HFFc6 (cell line): ENCODE measurements at places on chromosomes 16 and 17. TPM values are rescaled to one million over a fixed set of nuclear protein-coding genes. Genes with fewer than 3 reads are reported as not detected.

Gene OMG
- total RNA-seq = not detected in 3 replicates

Gene SDR42E2
- not detected in 3 replicates for total RNA-seq

Gene FBXL16
- total RNA-seq = 0.05 TPM in 1 of 3 replicates, not detected in the others

Gene KRTAP4-6
- not detected in 3 replicates for total RNA-seq

DNA sequence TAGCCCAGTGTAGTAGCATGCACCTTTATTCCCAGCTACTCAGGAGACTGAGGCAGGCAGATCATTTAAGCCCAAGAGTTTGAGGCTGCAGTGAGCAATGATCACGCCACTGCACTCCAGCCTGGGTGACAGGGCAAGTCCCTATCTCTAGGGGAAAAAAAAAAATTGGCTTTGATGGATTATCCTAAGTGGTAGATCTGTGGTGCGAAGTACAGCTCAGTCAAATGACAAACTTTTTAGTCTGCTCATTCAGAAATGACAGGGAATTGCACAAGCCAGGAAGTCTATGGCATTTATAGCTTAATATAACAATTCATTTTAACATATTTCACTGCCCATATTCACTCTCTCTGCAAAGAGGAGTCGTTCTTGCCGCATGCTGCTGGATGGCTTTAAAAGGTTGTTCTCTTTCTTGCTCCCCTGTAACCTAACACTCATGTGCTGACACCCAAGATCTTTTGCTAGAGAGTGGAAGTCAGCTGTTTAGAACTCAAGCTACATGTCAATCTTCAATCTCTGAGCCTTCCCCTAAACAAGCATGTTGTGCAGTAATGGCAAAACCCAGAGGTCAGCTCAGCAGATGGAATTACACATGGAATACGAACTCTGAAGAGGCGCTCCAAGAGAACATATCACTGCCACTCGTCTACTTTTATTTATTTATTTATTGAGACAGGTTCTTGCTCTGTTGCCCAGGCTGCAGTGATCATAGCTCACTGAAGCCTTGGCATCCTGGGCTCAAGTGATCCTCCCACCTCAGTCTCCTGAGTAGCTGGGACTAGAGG lies 32.8 kb downstream of the RNF157 start:
- no peak for DNase-seq

DNA sequence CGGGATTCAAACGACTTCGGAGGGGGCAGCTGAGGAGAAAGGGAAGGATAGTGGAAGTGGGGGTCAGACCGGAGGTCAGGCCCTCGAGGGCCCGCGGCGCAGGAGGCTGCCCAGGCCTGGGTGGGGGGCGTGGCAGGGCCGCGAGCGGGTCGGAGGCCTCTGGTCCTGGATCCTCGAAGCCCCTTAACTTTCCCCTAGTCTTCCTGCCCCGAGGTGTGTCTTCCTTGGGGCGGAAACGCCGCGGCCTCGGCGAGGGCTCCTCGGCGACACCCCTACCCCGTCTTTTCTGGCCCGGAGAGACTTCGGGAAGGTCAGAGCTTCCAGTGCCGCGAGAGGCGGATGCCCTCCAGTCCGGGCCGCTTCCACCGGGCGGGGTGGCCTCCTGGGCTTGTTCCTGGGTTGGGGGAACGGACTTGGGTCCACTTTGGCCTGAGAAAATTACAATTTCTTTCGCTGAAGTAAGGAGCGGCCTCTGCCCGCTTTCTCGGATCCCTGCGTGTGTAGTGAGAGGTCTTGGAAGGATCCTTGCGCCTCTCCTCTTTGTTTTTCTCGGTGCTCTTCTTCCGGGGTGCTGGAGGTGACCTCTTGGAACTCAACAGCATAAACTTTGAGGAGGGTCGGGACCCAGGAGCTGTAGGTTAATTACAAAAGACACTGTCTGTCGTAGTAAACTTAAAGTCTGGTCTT lies 491 bp downstream of the IST1 start:
- peak; percentile 26 for DNase-seq

GRCh38 chr17:81409190-81409935 lies 14.1 kb downstream of the BAHCC1 start:
- no peak for DNase-seq

- no peak for DNase-seq
Measured at GRCh38 chr16:60405286-60405685, 1631.0 kb downstream of the CDH8 start.

DNA sequence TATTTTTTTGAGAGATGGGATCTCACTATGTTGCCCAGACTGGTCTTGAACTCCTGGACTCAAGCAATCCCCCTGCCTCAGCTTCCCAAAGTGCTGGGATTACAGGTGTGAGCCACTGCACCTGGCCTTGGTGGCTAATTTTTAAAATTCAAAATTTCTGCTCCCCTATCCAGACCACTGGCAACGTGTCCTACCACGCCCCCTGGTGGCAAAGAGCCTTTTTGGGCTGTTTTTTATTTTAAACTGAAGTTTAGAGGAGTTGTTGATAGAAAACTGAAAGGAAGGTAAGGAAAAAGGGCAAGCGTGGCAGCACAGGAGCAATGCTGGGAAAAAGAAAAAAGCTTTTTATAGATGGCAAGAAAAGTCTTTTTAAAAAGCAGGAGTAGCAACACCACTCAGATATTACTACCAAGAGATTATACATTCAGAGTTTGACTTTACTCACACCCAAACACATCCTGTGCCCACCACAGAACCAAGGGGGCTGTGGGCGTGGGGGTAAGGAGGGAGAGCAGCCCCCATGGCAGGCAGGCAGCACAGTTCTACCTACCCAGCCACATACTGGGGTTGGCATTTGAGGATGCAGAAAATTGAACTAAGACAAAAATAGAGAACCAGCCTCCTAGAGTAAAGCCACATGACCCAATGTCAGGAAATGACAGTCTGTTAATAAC lies 4.2 kb upstream of the MXRA7 start:
- DNase-seq = peak; percentile 50

DNA sequence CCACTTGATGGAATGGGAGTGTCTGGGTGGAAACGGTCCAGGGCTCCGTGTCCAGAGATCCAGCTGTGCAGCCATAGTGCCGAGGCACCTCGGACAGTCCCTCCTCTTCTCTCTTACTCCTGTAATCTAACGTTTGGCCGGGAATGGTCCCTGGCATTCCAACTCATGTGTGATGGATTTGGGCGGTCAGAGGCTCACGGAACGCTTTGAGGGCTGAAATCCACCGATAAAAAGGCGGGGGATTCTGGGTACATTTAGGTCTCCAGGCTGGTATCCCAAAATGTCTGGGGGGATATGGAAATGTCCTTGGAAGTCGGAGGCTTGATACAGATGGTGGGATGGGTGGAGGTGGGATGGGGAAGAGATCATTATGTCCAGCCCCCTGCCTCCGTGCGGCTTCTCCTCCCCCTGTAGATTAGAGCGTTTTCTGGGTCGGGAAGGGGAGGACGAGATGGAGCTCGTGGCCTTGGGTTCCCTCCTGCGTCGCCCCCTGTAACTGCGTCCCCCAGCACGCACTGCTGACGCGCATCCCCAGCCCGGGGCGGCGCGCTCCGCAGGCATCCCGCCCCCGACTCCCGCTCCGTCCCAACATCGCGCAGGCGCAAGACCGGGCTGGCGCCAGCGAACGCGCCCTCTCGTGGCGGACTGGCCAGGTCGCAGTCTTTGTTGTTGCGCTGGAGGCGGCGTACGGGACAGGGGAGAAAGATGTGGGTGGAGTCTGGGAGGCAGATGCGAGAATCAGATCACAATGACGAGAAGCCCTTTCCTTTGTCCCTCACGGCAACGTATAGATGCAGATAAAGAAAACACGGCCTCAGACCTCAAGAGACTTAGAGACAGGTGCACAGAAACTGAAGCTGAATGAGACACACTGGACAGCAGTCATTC lies 4.5 kb upstream of the SGCA start:
- DNase-seq = peak; percentile 87

- DNase-seq = peak; percentile 79
Measured at GRCh38 chr17:10135539-10136257, 62.7 kb downstream of the GAS7 start.

- DNase-seq = no peak
Measured at GRCh38 chr17:51124640-51125503, 4.2 kb upstream of the SPAG9 start.

DNA sequence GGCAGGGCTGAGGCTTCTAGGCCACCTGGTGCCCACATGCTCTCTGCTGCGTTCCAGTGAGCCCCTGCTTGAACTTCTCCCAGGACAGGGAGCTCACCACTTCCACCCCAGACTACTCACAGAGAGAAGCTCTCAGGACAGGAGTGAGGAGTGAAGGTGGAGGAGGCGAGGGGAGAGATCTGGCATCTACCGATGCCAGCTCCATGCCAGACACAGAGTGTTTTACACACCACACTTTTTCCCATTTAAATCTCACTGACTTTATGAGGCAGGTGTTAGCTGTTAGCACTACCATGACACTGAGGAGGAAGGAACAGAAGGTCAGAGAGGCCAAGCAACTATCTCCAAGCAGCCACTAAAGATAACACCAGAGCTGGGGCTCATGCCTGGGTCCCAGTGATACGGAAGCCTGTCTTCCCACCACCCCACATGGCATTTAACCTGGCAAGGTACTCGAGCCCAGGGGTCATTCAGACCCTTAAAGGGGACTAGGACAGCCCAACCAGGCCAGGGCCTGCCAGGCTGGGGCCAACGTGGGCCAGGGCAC lies 6.8 kb downstream of the FAM83G start:
- no peak for DNase-seq

GRCh38 chr17:50219939-50220465 lies 18.6 kb upstream of the COL1A1 start:
- DNase-seq = no peak

DNA sequence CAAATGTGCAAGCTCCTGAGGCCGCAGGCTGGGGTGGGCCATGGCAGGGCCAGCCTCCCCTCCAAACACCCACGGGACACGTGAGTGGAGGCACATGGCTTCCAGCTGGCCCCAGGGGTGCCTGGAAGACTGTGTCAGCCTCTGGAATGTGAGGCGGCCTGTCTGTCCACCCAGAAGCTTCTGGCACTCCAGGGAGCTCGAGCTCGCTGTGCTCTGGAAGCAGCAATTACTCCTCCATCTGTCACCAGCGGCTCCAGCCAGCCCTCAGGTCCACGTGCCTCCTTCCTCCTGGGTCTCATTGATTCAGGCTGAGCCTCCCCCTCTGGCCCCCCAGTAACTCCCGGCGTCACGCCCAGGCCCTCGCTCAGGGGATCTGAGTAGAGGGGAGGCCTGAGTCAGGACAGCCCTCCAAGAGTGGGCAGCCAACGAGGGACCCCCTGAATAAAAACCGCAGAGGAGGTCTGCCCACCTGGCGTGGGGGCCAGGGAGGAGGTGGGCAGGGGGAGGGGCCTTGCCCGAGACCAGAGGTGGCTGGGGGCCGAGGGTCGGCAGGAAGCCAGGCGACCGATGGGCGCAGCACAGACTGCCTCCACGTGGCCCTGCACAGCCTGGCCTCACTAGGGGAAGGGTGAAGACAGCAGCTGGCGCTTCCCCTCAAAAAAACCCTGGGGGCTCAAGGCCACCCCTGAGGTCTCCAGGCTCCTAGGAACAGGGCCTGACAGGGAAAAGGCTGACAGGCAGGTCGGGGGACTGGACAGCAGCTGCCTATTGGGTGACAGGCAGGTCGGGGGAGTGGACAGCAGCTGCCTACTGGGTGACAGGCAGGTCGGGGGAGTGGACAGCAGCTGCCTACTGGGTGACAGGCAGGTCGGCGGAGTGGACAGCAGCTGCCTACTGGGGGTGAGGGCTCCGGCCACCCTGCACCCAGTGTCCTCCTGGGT lies 11.9 kb downstream of the PIEZO1 start:
- DNase-seq = peak; percentile 93

DNA sequence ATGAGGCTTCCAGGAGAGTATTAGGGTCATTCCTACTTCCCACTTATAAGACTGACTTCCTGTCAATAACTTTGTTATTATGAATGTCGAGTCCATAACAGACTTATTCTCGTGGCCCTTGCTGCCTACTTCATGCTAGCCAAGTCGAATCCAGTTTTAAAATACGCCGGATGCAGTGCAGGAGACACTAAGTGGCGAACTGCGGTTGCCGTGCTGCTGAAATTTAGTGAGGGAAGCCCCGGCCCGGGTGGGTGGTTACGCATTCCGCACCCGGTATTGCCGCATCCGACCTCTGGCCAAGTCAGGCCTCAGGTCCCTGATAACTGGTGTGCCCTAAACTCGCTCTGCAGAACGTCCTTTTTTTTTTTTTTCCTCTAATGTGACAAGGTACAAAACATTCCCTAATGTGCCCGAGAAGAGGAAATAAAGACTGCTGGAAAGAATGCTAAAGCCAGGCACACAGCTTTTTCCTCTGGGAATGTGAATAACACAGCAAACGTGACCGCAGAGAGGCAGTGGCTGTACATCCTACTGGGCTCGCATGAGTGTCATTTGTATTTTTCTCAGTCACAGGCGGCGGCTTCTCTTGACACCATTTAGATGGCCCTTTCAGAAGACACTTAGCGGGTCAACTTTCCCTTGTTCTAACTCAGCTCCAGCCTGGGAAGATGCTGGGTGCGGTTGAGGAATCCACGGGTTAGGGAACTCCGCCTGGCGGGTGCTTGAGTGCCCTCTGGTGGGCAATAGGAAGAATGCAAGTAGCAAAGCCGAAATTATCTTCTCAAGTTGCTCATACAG lies 7.1 kb upstream of the AKTIP start:
- peak; percentile 55 for DNase-seq

- DNase-seq = no peak
Measured at GRCh38 chr16:74477226-74477625, 55.9 kb upstream of the CLEC18B start.

DNA sequence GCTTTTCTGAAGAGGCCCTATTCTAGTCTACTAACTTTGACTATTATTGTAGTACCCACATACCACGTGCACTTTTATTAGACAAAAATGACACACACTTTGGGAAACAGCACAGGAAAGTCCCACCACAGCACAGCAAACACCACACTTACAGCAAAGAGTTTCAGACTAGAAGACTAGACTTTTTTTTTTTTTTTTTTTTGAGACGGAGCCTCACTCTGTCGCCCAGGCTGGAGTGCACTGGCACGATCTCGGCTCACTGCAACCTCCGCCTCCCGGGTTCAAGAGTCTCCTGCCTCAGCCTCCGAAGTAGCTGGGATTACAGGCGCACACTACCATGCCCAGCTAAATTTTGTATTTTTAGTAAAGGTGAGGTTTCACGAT lies 20.1 kb downstream of the YWHAE start:
- DNase-seq = no peak

DNA sequence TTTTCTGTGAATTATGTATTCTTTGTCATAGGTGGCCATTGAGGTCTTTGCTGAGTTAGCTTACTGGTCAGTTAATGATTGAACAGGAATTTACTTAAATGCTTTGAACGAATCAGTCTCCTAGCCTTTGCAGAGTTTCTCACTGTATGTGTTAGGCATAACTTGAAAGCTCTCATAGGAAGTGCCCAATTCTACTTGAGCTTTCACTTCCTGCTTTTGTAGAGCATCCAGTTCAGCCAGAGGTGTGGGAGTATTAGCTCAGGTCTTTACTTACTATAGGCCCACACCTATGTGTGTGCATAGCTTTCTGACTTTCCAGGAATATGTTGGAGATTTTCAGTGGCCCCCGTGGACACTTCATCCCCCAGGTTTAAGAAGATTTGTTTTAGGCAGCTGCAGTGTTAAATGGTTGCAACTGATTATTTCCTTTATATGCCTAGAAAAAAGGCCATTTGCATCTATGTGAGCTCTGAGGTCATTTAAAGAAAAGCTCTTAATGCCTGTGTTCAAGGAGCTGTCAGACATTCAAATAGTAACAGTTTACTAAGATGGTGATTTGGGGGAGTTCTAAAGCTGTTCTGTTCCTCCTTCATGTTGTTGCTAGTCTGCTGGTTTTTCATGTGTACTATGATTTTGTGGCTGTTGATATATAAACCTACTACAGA lies 62.3 kb downstream of the PHKB start:
- DNase-seq = no peak
